ENCODE measurements at places on chromosomes 13 and 19.

DNA sequence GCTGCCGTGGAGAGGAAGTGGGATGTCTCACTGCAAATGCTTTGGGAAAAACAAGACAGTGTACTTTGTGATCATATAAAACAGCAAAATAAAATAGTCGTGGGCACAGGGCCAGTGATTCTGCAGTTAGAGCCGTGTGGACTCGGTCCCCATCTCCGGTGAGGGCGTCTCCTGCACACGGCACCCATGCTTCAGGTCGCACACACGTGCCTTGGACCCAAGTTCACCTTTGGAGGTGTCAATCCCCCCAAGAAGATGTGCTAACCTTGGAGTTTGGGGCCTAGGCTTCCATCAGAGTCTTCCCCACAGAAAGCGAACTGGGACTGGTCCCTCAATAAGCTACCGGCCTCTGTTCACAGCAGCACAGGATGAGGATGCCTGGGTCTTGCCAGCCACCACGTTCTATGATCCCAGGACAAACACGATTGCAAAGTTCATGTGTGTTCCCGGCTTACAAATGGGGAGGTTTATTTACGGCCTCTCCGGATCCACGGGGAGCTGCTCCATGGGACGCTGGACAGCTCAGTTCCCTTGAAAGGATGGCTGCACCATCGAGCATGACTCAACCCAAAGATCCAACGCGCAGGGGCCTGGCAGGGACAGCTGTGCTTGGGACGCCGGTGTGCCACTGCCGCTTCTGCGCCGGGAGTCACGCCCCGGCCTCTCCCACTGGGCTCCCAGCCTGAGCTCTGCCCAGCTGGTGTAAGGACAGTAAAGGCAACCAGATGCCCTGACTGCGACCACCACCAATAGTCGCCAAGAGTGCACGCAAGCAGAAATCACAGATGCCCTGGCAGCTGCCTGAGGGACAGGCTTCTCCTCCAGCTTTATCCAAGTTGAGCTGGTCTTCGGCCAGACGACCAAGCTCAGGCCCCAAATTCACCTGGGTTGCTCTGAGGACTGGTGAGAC, 8.6 kb downstream of the GAS6 start:
- DNase-seq: no peak

- peak; percentile 72 for DNase-seq
Observed at GRCh38 chr19:6632002-6632621, 37.8 kb downstream of the TNFSF14 start.

GRCh38 chr19:3663838-3664237, 36.4 kb downstream of the PIP5K1C start:
- no peak for DNase-seq

DNA sequence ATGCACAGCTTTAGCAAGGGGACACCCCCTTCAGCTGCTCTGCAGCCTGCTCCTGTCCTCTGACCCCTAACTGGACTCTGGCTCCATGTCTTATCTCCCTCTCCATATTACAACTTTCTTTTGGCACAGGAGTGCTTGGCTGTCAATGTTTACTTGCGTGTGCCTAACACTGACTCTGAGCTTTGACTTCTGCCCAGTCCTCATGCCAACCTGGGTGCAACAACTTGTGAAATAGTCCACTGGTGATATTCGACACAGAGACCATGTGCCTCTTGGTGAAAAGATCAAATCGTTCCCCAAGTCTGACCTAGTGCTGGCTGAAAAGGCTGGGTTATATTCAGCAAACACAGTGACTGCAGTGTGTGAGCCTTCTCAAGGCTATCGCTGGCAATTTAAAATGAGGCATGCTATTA, 34.1 kb upstream of the KLF12 start:
- DNase-seq: no peak

DNA sequence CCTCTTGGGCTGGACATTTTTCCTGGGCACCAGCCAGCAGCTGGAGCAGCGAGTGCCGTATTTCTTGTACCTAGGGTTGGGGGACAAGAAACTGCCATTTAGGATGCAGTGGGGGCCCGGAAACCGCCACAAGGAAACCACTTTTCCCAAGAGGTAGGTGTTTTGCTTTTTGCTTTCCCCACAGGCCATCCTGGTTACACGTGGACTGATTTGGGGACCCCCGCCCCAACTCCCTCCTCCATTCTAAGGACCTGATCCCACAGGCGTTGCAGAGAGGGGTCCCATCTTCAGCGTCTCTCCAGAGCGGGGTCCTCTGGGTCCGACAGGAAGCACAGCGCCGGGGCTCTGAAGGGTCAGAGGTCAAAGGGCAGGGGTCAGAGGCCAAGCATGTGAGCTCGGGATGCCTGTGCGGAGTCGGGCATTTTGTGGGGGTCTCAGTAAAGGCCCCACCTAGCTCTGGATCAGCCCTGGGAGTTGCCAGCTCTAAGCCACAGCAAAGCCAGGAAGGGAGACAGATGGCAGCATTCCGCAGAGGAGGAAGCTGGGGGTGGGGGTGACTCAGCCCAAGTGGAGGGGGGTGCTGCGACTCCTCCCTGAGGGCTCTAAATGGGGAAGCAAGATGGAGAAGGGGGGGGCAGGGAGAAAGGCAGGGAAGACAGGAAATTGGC, 4.3 kb downstream of the ZGLP1 start:
- DNase-seq: peak; percentile 72

DNA sequence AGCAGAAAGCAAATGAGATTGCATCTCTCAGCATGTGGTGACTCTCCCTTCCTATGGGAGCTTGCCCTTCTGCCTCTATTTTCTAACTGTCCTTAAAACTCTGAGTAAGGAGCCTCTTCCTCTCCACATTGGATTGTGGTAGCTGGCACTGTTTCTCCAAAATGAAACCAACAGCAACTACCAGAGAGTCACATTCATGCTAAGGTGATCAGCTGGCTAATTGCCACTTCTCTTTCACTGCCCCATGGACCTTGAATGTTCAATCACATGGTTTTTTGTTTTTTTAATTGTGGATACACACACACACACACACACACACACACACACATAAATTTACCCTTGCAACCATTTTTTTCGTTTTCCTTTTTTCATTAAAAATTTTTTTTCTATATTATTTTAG, 154.7 kb upstream of the TSC22D1 start:
- no peak for DNase-seq

GRCh38 chr19:54201172-54201701, 579 bp downstream of the RPS9 start:
- no peak for DNase-seq
